Astrocyte of the hippocampus (primary cell): ENCODE measurements at places on chromosomes 7 and 10.

DNA sequence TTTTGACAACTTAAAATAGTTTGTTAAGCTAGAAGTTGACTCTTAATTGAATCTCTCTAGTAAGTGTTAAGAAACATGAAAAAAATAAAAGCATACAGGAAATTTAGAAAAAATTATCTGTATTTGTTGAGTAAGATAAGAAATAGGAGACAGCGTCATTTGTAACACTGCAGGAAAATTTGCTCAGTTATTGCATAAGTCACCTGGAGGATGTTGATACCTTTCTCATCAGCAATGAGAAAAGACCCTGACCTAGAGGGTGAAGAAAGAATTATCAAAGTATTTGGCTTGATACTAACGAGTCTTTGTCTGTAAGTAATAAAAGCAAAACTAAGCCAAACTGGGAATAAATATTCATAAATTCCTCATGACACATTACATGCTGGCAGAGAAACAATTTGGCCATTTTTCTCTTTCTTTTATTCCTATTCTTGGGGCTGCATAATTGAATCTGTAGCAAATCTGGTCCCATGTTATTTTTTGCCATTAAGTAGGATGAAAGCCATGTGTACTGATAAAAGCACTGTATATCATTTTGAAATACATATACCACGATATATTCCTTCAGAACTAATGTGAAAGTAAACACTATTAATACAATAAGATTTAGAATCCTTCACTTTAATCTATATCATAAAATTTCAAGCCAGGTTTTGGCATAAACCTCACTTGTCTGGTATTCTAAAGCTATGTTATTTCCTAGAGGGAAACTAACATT, 362.8 kb downstream of the THSD7A start:
- peak; percentile 21 for DNase-seq

DNA sequence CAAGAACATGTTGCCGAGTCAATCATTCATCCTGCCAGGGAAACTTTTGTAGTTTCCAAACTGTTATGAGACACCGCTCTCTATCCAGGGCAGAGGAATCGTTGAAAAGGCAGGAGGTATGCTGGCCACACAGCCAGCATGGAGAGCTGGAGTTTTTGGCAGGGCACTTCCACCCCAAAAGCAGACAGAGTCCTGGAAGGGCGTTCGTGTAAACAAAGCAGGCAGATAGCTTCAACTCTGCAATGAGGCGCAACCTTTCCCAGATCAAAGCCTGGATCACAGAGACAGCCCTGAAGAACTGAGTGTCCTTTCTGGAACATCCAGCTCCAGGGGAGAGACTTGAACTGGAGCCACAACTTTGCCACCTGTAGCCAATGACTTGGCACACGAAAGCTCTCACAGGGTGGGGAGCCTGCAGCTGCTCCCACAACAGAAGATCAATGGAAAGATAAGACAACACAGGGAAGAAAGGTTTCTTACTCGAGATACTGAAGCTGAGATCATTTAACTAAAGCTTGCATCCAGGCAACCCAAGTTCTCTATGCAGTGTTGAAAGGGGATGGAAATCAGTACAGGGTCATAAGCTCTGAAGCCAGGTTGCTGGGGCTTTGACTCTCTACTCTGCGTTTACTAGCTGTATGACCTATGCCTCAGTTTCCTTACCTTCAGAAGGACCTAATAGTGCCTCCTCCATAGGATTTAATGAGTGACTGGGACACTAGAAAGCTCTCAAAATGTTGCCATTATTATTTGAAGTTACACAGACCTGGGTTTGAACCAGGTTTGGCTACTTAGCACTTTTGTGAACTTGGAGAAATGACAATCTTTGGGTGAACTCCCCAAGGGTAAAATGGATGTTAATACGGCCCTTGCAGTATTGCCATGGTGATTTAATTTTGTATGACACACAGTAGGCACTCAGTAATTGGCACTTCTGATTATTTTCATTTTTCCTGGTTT, 434.8 kb upstream of the NPVF start:
- DNase-seq = no peak

DNA sequence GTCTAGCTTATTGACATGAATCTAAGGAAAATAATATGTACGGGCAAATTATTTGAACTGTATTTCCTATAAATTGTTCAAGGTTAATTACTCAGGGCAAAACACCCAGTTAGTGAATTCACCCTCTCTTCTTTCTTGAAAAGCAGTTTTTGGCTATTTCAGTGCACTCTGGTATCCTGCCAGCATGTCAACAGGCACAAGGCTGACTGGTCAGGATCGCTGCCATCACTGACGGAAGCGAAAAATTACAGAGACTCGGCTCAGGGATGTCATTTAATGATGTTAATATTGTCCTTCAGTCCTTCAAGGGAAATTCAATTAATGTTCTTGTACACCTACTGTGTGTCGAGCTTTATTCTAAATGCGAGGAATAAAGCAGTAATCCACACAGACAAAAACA, 28.3 kb upstream of the OLAH start:
- DNase-seq = no peak

- peak; percentile 48 for DNase-seq
Measured at GRCh38 chr7:36887969-36888368, 163.7 kb upstream of the AOAH start.

DNA sequence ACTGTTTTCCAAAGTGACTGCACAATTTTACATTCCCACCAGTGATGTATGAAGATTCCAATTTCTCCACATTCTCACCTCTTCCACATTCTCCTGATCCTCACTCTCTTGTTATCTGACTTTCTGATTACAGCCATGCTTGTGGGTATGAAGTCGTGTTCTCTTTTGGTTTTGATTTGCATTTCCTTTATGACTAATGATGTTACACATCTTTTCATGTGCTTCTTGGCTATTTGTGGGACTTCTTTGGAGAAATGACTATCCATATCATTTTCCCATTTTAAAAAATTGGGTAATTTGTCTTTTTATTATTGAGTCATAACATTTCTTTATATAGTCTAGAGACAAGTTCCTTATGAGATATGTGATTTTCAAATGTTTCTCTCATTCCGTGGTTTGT, 10.5 kb upstream of the GIMAP8 start:
- peak; percentile 16 for DNase-seq

DNA sequence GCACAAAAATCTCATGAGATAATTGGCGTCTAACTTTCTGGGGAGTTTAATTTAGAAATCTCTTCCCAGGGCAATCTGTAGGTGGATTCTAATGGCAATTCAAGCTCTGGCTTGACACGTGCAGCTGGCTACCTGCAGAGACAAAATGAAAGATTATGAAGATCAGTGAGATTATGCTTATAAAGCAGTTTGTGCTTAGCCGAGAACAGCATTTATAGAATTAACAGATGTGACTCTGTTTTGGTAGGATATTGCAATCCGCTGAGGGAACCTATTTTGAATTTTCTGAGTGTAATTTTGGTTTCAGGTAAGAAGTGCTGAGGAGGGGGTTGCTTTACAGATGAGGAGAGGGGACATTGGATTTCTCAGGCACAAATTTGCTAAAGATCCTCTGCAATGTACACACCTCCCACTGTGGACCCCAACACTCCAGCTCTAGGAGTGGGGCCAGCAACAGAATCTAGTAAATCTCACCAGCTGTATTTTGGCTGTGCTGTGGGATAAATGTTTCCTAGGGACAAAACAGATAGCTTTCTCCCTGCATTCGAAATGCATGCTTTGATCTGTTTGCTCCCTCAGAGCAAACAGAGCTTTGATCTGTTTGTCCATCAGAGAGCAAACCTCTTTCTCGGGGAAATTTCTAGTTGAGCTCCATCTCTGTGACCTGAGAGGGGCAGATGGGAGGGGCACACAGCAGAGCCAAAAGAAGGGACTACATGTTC, 7.4 kb downstream of the GJD4 start:
- no peak for DNase-seq

DNA sequence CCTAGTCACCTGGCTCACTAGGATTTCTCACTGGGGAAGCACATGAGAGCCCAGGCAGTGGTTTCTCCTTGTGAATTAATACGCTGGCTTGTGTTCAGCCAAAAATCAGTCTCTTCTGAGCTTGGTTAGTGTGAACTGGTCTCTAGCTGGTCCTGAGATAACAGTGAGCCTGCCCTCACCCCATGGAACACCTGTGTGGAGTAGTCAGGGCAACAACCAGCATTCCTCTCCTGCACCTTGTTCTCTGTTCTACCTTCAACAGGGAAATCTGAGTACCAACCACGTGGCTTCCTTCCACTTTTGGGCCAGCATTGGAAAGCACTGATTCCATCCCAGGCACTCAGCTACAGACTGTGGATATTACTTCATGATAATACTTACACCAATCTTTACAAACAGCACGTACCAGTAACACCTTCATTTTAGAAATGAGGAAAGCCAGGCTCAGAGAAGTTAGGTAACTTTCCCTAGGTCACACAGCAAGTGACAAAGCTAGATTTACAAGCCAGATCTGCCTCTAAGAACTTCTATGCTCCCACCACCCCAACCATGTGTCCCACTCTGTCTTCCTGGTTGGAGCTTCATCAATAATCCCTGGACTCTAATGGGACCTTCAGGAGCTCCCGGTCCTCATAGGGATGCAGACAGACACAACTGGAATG, 106.6 kb downstream of the GRID1 start:
- DNase-seq = no peak

GRCh38 chr10:15585303-15585715, 134.4 kb downstream of the ITGA8 start:
- DNase-seq = peak; percentile 47

- no peak for DNase-seq
Measured at GRCh38 chr7:134948246-134948645, 38.1 kb upstream of the AGBL3 start.

DNA sequence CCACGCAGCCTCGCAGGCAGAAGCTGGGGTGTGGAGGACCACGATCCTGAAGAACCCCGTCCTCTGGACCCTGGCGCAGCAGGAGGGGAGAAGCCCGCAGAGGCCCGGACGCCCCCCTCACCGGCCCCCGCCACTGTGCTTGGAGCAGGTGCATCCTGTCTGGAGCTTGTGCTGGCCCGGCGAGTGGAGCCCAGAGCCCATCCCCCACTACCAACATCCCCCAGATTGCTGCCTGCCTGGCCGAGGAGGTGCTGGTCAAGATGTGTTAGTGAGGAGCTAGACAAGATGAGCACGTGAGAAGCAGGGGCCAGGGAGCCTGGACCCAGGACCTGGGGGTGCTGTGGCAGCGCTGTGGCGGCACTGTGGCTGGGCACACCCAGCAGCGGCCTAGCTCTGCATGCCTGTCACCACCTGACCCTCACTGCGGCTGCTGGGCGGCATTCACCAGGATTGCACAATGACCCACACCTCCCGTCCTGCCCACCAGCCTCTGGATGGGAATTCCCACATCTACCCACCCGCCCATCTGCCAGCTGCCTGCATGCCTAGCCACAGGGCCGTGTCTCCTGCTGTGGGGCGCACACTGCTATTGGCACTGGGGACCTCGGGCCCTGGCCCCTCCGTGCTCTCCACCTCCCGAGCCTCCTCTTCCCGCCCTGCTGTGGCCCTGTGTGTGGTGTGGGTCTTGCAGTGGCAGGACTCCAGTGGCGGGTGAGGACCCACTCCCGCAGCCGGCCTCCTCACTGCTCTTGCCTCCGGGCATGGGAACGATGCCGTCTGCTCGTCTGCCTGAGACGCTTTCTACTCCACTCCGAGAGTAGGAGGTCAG, 11.8 kb downstream of the GPR146 start:
- DNase-seq = no peak

DNA sequence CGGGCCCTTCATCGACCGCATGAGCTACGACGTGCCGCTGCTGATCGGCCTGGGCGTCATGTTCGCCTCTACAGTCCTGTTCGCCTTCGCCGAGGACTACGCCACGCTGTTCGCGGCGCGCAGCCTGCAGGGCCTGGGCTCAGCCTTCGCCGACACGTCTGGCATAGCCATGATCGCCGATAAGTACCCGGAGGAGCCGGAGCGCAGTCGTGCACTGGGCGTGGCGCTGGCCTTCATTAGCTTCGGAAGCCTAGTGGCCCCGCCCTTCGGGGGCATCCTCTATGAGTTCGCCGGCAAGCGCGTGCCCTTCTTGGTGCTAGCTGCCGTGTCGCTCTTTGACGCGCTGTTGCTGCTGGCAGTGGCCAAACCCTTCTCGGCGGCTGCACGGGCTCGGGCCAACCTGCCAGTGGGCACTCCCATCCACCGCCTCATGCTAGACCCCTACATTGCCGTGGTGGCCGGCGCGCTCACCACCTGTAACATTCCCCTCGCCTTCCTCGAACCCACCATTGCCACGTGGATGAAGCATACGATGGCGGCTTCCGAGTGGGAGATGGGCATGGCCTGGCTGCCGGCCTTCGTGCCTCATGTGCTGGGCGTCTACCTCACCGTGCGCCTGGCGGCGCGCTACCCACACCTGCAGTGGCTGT, 1.2 kb downstream of the SLC18A3 start:
- no peak for DNase-seq

DNA sequence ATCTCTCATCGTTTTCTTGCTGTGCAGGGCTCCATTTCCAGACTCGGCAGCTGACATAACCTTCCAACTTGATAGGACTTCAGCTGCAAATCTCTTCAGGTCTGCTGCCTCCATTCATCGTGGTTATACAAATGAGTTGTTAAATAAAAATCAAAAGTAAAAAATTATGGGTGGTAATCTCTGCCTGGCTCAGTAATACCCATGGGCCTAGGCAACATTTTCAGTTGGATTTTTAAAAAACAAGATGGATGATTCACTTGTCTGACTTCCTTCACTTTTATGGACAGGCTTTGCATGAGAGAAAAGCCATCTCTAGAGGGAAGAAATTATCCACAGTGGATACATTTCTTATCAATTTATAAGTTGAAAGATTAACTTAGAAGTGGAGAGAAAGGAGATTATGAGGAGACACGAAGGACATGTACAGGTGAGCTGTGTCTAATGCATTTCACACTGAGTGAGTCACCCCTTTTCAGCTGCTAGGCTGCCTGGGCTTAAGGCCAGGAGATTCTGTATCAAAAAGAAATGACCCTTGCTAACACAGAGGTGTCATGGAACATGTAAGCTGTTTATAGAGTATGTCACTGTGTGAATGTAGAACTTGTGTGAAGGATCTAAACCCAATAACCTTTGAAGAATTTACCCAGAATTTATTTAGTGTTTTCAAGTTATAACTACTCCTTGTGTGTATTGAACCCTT, 495.1 kb downstream of the AUTS2 start:
- DNase-seq = peak; percentile 75

DNA sequence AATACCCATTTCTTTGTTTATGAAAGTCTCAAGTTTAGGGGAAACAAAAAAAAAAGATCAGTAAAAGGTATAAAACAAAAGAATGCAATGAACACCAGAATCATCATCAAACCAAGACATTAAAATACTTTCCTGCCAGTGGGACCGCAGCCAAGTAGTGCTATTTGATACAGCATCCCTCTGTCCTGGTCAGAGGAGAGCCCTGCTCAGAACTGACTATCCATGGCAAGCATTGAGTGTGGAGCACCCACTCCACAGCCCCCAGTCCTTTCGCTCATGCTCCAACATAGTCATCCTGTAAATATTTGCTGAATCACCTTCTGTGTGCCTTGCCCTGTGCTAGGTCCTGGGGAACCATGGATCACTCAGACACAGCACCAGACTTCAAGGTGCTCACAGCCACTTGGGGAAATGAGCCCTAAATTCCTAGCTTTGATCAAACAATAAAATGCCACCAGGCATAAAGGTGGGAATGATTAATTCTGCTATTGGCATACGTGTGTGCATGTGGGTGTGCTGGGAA, 213.6 kb upstream of the TBX20 start:
- DNase-seq = no peak

- no peak for DNase-seq
Measured at GRCh38 chr7:26993816-26994810, 101.7 kb downstream of the HOXA1 start.
